Right renal cortex interstitium (tissue), 3 donors: ENCODE measurements at places on chromosomes 16 and 17. TPM values are rescaled to one million over a fixed set of nuclear protein-coding genes. Genes with fewer than 3 reads are reported as not detected.

GRCh38 chr17:1714980-1715802 is 5.0 kb upstream of the TLCD2 start:
- DNase-seq: no peak

DNA sequence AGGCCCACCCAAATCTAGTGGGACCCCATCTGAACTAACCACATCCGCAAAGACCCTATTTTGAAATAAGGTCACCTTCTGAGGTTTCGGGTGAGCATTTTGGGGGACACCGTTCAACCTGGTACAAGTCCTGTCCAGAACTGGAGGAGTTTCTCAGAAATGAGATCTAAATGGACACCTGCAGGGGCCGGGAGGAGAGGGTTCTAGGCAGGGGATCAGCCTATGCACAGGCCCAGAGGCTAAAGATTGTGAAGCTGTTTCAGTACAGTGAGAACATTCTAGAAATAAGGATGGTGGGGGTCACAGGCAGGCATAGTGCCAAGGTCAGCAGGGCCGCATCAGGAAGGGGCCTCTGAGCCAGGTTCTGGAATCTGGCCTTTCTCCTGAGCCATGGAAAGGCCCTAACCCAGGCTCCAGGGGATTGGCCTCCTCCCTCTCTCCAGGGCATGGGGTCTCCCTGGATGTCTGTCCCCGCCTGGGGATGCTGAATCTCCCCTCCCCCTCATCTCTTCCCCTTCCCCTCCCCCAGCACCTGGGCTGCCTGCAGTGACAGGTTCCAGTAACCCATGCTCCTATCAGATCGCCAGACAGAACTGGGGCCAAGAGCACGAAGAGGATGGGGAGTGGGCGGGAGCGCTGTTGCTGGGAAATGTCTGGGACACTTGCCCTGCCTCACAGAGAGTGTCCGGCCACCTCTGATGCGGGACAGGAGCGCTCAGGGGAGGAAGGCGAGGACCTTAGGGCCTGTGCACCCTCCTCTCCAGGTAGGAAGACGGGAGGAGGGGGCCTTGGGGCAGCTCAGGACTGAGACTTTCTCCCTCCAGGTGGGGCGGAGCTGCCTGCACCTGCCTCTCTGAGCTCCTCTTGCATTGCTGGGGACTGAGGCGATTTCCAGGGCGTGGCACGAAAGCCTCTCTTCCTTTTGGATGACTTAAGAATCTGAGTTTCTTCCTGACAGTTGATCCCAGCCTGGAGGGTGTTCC is 321.4 kb upstream of the TNRC6C start:
- no peak for DNase-seq

GRCh38 chr16:3054965-3055733 is 8.8 kb downstream of the MMP25 start:
- DNase-seq: no peak

DNA sequence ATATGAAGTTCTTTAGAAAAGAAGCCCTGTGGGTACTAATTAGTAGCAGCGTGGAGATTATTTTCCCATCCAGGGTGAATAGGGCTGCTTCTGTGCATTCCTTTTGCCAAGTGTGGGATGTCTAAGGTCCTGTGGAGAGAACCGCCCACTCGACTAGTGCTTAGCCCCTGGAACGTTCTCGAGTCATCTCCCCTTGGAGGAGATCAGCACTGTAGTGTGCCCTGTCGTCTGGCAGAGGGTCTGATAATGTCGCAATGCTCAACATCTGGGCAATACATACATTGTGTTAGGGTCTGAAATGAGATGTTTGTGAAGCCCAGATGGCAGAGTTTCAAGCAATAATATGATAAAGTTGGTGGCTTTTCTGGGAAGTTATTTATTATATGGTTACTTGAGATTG is 64.8 kb downstream of the SPECC1 start:
- DNase-seq: no peak

GRCh38 chr17:13228225-13228624 is 210.4 kb upstream of the ELAC2 start:
- DNase-seq: no peak

ERBB2 gene
- 185 TPM for polyA plus RNA-seq

GRCh38 chr17:61053469-61053868 is 346.2 kb upstream of the TBX2 start:
- no peak for DNase-seq

GRCh38 chr16:57937861-57938260 is 33.1 kb downstream of the CNGB1 start:
- DNase-seq: no peak

DNA sequence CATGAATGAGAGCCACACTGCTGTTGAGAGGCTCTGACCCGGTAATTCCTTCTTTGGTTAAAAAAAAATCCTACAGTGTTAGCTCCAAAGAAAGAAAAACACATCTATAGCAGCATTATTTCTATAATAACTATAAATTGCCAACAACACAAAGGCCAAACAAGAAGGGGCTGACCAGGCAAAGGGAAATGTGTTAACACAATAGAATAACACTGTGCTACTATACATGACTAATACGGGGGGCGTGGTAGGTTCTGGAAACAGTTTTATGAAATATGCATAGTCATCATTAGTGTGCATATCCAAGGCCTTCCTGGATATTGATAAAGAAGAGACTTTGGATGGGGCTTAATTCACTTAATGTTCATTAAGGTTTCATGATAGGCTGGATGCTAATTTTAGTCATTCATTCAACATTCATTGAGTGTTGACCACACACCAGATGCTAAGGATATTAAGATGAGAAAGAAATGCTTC is 50.0 kb upstream of the CCL1 start:
- DNase-seq: no peak

DNA sequence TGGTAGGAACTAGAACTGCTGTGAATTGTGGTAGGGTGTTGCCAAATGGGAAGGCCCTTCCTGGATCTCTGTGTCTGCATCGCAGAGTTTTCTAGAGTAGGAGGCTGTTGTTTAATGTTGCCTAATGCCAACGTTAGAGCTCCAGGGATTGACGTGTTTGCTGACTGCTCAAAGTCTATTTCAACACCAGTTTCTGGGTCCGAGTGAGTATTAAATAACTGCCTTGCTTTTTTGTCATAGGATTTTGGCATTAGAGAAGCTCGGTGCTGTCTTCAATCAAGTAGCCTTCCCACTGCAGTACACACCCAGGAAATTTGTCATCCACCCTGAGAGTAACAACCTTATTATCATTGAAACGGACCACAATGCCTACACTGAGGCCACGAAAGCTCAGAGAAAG is 40.0 kb downstream of the SF3B3 start:
- no peak for DNase-seq

DNA sequence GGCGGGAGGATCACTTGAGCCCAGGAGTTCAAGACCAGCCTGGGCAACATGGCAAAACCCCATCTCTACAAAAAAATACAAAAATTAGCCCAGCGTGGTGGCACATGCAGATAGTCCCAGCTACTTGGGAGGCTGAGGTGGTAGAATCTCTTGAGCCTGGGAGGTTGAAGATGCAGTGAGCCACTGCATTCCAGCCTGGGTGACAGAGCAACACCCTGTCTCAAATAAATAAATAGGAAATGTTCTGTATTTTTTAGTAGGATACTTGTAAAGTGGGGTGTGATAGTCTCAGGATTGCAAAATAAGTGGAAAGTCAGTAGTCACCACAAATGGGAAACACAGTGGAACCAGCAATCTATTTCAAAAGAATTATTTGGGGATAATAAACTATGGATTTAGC is 4.0 kb downstream of the RSPRY1 start:
- no peak for DNase-seq

DNA sequence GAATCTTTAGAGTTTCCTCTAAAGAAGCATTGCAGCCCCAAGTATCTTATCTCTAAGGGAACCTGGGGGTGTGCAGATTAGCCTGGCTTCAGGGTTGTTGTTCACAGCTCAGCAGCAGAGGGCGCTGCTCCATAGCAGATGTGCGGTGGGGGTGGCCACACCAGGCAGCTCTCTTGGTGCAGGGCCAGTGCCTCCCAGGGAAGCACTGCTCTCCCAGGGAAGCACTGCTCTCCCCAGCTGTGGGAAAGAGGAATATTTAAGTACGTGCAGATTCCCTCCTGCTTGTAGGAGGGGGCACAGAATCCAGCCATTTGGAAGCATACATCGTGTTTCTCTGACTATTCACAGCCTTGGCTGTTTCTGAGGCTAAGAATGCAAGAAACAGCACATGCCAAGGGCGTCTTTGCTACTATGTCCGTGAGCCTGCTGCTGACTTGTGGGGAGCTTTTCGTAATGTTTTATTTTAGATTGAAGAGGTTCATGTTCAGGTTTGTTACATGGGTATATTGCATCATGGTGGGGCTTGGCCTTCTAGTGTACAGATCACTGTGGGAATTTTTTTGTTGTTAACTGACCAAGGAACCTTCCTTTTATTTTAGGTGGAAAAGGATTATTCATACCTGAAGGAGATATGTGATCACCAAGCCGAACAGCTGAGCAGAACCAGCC is 217.8 kb downstream of the SPECC1 start:
- peak; percentile 68 for DNase-seq

SRR gene
- polyA plus RNA-seq: 28.4 TPM

MAP2K6 gene
- 25.4 TPM for polyA plus RNA-seq

DNA sequence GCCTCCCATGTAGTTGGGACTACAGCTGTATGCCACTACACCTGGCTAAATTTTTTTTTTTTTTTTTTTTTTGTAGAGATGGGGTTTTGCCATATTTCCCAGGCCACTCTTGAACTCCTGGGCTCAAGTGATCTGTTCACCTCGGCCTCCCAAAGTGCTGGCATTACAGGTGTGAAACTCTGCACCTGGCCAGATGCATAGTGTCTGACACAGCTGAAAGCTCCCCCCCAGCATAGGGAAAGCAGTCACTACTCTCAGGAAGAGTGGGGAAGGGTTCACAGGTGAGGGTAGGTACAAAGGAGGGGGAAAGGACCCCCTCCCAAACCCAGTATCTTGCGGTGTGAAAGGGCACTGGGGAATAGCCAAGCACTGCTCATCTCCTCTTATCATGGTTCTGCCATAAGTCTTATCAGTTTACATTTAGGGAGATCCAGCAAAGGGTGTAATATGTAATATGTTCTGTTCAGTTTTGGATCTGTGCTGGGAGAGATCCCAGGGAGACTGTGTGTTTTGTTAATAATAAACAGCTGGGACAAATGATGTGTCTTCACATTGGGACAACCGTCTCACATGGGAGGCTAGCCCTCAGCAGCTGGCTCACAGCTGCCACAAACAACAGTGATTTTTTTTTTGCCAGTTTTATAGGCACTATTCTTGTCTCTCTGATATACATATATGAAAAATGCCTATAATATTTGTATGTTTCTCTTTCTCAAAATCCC is 6.8 kb upstream of the CAVIN1 start:
- no peak for DNase-seq

DNA sequence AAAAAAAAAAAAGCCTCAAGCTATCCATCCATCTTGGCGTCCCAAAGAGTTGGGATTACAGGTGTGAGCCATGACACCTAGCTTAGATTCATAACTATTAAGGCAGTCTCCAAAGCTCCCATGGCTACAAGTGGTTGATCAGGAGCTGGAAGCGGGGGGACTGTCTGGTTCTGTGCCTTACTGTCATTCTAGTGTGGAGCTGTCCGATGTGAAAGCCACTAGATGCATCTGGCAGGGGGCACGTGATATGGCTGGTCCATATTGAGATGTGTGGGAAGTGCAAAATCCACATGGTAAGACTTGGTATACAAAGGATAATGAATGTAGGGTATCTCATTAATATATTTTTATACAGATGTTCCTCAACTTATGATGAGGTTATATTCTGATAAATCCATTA is 38.7 kb downstream of the KPNA2 start:
- DNase-seq: no peak

DNA sequence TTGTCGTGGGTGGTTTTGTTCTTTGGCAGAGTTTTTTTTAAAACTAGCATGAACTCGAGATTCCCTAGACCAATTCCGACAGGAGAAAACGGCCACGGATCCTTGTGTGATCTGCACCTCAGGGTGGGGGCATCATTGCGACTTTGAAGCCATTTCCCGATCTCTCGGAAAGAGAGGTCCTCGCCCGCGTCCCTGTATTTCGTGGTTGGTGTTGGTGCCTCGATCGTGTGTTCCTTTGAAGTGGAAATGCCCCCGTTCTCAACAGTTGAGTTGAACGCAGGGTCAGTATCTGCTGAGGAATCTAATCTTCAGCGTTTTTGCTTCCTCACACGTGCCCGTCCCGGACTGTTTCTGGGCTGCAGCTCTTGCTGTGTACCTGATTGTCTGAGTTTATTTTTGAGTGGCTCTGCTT is 1.1 kb downstream of the CRAMP1 start:
- DNase-seq: no peak

VWA3A gene
- 1.6 TPM for polyA plus RNA-seq

CLEC18B gene
- polyA plus RNA-seq: 122 TPM

DNA sequence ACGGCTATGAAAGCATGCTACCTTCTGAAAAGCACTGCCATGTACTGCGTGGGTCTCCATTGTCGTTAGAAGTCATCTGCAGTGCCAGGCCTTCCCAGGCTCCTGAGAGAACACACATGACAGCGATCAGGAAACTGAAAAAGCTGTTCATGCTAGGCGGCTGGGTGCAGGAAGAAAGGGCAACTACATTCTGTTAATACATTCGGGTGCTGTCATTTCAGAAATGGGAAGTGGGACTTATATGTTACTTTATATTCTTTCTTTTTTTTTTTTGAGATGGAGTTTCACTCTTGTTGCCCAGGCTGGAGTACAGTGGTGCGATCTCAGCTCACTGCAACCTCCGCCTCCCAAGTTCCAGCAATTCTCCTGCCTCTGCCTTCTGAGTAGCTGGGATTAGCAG is 19.9 kb downstream of the CFAP20 start:
- no peak for DNase-seq

DNA sequence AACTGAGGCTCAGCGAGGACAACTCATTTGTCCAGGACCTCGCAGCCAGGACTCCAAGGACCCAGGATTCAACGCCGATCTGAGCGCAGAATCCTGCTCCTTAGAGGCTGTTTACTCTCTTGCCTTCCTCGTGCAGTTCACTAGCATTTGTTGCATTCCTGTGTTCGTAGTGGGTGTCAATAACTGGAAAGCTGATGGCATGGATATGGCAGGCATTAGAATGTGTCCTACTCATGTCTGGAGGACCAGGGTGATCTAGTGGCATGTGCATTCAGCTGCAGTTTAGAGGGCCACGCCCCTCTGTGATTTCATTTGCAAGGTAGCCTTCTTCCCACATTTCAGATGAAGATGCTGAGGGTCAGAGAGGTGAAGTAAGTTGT is 510 bp downstream of the CRISPLD2 start:
- DNase-seq: no peak

- DNase-seq: no peak
Measured at GRCh38 chr17:5591966-5592365, 7.7 kb upstream of the NLRP1 start.

DNA sequence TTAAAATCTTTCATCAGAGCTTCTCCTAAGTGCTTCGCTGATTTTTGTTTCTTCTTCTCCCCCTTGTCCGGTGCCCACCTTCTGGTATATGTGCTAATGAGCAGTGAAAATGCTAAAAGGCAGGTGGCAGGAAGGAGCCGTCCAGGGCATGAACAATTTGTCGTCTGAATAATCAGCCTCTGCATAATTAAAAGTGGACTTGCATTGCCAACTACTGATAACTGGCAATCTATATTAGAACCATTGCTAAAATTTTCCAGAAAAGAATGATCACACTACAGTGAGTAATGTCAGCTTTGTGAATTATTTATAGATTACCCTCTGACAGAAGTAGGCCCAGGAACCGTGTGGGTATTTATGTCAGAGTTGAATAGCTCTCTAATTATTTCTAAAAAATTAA is 28.1 kb downstream of the SERPINF1 start:
- DNase-seq: no peak

GRCh38 chr16:30147843-30148510 is 25.0 kb upstream of the MAPK3 start:
- no peak for DNase-seq

CLDN7 gene
- 37.3 TPM for polyA plus RNA-seq
